ENCODE measurements at places on chromosomes 2 and 18.
A peak's percentile ranks its signal among the peaks of the same experiment; 100 is the strongest.

GRCh38 chr2:118097657-118098056 is 9.4 kb downstream of the INSIG2 start:
- ATAC-seq, result no peak

DNA sequence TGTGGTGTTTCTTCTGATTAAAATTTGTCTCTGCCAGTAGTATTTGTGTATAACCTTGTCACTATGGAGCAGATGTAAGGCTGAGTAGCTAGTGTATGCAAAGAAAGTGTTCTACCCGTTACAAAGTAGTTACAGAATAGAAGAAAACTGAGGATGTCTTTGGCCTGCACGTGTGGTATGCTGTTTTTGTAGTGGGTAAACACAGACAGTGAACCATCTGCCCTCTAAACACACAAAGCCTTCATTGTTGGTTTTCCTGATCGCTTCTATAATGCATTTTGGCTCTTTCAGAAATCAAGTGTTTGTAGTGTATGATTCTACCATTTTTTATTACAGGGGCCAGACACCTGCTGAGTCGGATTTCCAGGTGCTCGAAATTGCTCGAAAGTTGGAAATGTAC is 61.5 kb downstream of the FARP2 start:
- ATAC-seq, result no peak

GRCh38 chr2:213923543-213923942 is 487.3 kb upstream of the VWC2L start:
- ATAC-seq, result no peak

- no peak for ATAC-seq
Measured at GRCh38 chr2:187171318-187171717, 276.7 kb downstream of the CALCRL start.

DNA sequence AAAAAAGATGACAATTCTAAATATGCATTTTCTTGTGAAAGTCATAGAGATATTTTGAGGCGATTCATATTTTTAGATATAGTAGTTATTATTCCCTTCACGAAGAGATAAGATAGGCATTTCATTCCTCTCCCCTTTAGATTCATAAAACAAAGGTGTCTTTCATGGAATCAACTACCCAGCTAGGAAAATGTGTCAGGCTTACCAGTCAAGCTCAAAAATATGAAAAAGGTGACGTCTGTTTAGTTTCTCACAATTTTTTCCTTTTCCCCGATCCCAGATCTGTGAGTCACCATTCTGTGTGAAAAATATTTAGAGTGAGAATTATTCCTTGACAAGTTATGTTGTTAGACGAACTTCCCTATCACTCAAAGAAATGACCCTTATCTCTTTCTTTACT is 95.4 kb upstream of the FN1 start:
- no peak for ATAC-seq

DNA sequence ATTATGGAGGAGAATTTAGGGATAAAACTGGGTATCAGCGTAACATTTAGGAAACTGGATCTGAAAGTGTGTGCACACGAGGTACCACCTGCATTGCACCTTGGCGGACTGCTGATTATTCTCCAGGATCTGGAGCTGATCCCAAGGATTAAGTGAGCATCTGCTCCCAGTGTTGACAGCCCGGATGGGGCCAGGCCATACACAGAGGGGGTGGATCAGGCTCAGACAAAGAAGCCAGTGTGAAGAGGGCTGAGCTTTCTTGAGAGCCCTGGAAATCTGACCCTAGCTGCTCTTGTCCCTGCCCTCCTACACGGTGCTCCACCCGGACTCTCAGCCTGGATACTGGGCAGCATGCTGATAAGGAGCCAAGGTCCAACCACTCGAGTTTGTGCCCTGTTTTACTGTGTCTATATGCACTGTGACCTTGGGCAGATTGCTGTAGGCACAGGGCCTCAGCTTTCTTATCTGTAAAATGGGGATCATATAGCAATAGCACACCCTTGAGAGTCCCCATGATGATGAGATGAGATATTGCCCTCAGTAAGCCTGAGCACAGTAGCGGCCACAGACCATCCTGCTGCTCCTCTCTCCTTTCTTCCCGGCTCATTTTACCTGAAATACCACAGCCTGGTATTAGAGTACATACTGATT is 396.8 kb upstream of the CELF4 start:
- ATAC-seq, result no peak

GRCh38 chr18:26526966-26527234 is 21.5 kb downstream of the KCTD1 start:
- ATAC-seq, result no peak

DNA sequence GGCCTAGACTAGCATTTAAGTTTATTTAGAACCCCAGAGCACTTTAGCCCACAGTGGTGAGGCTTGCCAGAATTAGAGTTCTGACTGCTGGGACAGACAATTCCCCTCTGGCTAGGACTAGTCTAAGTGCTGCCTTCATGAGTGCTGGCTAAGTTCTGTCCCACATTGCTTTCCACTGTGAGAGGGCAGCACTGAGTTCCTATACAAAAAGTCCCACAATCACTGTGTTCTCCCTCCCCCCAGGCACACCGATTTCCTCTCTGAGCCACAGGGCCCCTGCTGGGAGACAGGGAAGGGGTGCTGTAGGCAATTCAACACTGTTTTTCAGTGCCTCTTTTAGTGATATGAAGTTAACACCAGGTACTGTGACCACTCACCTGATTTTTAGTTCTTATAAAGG is 310.9 kb downstream of the DLGAP1 start:
- ATAC-seq, result no peak

DNA sequence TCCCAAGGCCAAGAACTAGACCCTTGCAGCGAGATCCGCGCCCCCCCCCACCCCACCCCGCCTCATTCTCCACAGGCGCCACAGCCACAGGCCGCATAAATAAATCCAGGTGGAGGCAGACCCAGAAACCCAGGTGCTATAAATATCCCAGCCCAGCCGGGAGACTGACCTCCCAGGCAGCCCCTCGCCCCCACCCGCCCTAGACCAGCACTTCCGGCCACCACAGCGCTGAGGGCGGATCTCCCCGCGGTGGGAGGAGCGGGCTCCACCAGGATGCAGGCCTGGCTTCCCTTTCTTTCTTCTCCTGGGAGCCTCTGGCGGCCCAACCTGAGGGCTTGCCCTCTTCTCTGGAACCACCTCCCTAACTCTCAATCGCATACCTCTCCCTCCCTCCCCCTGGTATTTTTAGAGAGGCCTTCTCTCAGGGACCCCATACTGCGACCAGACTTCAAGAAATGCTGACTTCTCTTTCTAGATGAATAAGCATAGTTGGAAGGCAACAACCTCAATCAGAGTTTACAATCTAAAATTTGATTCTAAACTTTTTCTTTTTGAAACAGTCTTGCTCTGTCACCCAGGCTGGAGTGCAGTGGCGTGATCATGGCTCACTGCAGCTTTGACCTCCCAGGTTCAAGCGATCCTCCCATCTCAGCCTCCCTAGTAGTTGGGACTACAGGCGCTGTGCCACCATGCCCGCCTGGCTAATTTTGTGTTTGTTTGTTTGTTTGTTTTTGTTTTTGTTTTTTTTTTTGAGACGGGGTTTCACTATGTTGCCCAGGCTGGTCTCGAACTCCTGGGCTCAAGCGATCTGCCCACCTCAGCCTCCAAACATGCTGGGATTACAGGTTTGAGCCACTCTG is 55.0 kb downstream of the PKDCC start:
- peak; percentile 8 for ATAC-seq

GRCh38 chr2:102768892-102769291 is 7.1 kb downstream of the TMEM182 start:
- no peak for ATAC-seq

- no peak for ATAC-seq
Measured at GRCh38 chr18:9849407-9850283, 36.1 kb upstream of the TXNDC2 start.

DNA sequence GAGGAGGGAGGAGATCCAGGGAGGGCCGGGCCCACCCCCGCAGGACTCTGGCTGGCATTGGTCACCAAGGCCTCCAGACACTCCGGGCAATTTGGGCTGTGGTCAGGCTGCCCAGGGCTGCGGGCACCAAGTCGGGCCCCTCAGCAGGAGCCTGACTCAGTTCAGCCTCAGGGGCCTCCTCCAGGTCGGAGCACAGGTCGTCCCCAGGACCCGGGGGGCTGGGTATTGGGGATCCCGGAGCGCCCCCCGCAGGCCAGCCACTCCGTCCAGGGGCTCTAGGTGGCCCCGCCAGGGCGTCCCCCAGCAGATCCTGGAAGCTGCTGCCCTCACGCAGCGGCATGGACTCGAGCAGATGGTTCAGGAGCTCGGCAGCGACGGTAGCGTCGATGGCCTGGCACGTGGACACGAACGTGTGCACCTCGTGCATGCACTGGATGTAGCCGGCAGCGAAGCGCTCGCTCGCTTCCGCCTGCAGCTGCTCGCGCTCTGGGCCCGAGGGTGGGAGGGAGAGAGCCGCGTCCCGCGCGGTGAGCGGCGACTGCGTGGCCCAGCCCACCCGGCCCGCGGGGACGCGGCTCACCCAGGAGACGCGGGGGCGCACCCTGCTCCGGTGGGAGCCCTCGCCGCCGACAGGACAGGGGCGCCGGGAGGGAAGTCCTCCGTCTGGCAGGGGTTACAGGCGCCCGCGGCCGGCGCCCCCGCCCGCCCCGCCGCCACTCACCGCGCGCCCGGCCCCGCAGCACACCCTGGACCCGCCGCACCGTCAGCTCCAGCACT is 884 bp downstream of the HES6 start:
- no peak for ATAC-seq

DNA sequence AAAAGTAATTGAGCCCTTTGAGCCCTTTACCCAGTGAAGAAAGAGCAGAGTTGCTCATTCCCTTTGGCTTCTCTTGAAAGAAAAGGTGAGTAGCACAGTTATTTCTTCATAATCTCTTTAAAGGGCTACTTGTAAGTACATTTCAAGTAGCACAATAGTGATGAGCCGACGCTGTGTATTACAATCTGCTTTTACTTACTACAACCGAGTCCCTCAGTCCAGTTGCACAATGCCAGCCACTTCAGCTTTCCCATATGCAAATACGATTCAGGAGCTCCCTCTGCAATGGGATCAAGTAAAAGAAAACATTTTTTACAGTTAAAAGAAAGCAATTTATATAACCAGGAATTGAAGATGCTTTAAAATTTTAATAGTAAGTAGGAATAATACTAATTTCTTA is 868.5 kb downstream of the RNF144A start:
- no peak for ATAC-seq

DNA sequence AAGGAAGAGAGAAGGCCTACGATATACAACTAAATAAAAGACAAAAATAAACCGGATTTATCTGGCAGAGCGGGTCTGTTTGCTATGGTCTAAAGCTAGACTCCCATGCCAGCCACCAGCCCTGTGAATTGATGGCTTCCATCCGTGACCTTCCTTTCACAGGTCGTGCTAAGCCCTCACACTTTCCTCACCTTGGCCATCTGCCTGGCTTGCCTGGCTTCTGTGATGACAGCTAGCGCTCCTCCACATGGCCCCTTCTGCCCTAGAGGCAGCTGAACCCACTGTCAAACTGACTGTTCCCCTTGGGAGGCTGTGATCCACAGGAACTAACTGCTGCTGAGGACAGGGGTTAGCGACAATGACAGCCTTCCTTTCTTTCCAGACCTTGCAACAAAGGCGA is 32.5 kb downstream of the GAREM1 start:
- ATAC-seq, result no peak

DNA sequence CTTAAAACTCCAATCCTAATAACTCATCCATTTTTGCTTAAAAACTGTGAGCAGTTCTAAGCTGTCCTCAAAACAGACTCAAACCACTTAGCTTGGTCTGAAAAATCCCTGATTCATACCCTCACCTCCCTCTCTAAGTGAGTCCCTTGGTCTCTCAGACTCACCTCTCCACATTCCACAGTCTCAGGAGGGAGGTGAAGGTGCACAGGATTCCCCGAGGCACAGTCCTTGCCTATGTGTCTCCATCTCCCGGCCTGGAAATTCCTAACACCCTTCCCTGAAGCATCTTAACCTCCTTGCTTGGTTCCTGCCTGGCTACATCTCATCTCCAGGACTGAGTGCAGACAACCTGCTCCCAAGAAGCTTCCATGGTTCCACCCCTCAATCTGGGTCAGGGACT is 45.0 kb downstream of the CYRIA start:
- ATAC-seq, result no peak

DNA sequence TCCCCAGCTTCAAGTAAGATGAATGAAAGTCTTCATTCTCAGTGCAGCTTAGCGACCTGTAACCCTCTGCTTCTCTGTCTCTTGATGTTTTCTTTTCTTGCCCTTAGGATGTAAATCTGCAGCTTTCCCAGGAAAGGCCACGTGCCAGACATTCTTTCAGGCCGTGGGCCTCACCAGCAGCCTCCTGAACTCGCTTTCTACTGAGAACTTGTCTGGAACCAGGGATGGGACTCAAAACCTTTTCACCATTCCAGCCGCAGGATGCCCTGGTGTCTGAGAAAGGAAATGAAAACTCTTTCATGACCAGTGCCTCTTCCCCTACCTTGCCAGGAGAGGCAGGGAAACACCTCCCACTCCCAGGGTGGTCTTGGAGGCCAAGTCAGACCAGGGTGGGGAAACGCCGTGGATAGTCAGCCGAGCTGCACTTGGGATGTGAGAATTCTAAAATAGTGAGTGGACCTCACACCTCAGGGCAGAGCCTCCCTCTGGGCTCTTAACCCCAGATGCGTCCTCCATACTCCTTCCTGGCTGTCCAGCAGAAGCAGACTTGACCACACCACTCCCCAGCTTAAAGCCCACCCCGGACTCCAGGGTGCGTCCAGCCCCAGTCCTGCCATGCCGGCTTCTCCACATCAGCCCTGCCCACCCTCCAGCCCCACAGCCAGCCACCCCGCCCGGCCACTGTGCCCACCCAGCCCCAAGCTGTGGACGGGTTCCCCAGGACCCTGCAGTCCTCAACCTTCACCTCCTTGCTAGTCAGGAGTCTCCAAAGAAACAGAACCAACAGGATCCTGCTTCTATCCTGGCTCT is 115.5 kb downstream of the TWIST2 start:
- ATAC-seq, result no peak

DNA sequence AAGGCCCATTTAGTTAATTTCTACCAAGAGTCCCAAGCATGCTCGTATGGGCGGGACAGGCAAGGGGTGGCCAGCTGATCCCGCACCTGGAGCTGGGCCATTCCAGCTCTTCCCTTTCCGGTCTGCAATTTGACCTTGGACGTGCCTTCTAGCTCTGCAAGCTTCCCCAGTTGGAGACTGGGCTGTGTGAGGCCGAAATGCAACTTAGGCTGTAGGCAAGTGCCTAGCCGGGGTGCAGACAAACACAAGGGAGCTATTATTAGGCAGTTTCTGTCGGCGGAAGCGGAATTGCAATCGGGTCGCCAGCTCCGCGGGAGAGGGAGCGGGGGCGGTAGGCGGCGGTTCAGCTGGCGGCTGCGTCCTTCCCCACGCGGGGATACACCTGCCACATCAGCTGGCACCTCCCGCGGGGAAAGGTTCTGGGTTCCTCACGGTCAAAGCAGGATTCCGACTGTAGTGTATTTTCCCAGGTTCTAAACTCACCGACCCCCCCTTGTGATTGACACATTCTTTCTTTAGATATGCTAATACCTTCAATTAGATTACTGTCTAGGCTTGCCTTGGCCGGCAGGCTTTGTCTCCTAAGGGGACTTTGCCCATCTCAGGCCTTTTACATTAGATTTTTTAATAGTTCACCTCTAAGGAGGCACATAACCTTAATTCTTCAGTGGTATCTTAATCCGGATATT is 17.1 kb upstream of the ZNF532 start:
- peak; percentile 23 for ATAC-seq

GRCh38 chr2:19029655-19030054 is 328.8 kb downstream of the OSR1 start:
- no peak for ATAC-seq
